ENCODE measurements at places on chromosomes 16 and 17. TPM values are rescaled to one million over a fixed set of nuclear protein-coding genes. Genes with fewer than 3 reads are reported as not detected.

GRCh38 chr17:47806026-47806912 is 15.3 kb downstream of the OSBPL7 start:
- DNase-seq = peak; percentile 39

GRCh38 chr17:37100231-37100630 is 151.5 kb downstream of the AATF start:
- no peak for DNase-seq

CA5A gene
- 0.74 TPM for total RNA-seq

- no peak for DNase-seq
Measured at GRCh38 chr17:542943-543342, 171.7 kb downstream of the VPS53 start.

GRCh38 chr16:80569440-80570105 is 28.8 kb downstream of the DYNLRB2 start:
- DNase-seq = peak; percentile 7

- DNase-seq = no peak
Measured at GRCh38 chr16:27463741-27464591, 62.0 kb downstream of the IL21R start.

DNA sequence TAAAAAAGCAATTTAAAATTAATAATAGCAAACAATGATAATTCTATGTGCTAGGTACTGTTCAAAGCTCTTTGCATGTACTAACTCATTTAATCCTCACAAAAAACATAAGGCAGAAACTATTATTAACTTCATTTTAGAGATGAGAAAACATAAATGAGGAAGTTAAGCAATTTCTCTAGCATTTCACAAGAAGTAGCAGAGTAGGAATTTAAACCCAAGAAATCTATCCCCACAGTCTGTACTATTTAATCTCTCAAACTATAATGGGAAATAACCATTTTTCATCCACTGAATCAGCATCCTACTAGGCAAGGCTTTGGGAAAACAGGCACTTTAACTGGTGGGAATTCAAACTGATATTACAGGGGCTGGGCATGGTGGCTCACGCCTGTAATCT is 42.2 kb upstream of the INTS2 start:
- no peak for DNase-seq

- no peak for DNase-seq
Measured at GRCh38 chr16:57277586-57277985, 6.9 kb downstream of the PLLP start.

- no peak for DNase-seq
Measured at GRCh38 chr16:2472885-2473445, 1.9 kb downstream of the NTN3 start.

- no peak for DNase-seq
Measured at GRCh38 chr17:15999974-16000827, 577 bp downstream of the TTC19 start.

MEOX1 gene
- total RNA-seq = 0.72 TPM
